NCI-H2107 (cell line): ENCODE measurements at places on chromosomes 12 and 14.

GRCh38 chr12:4802841-4803240, 82.6 kb downstream of the GALNT8 start:
- DNase-seq: no peak

DNA sequence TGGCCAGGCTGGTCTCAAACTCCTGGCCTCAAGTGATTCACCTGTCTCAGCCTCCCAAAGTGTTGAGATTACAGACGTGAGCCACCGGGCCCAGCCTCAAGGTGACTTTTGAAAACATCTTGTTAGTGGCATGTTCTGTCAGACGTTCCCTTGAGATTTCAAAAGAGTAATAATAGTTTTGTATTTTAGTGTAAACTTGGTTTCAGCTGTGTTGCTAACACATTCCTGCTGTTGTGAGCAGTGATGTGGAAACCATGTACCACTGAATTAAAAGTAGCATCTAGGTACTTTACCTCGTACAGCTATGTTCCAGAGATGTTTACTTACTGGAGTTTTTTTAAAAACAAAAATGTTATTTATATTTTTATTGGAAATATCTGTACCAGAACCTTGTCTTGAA, 111.3 kb downstream of the AEBP2 start:
- DNase-seq: no peak

GRCh38 chr14:39268393-39268792, 34.7 kb downstream of the MIA2 start:
- DNase-seq: peak; percentile 57

- DNase-seq: no peak
Measured at GRCh38 chr12:89919241-89919906, 210.7 kb upstream of the ATP2B1 start.

DNA sequence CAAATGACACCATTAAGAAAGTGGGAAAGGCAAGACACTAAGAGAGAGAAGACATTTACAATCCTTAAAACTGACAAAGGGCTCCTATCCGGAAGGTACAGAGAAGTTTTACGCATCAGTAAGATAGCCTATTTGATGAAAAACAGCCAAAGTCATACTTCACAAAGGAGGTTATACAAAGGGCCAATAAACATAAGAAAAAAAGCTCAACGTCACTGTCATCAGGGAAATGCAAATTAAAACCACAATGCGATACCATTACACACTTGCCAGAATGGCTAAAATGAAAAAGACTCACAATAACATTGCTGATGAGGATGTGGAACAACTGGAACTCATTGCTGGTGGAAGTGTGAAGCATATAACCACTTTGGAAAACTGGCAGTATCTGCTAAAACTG, 168.6 kb upstream of the FAR2 start:
- no peak for DNase-seq

- DNase-seq: no peak
Measured at GRCh38 chr14:68762953-68763764, 29.7 kb downstream of the ZFP36L1 start.

- no peak for DNase-seq
Measured at GRCh38 chr14:32004300-32004699, 72.8 kb upstream of the ARHGAP5 start.

DNA sequence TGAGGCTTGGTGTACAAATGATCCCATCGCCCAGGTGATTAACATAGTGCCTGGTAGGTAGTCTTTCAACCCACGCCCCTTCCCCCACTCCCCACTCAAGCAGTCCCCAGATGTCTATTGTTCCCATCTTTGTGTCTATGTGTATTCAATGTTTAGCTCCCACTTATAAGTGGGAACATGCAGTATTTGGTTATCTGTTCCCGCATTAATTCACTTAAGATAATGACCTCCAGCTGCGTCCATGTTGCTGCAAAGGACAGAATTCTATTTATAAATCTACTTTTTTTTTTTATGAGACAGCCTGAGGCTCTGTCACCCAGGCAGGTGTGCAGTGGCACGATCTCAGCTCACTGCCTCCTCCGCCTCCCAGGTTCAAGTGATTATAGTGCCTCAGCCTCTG, 15.7 kb downstream of the SPX start:
- DNase-seq: no peak

DNA sequence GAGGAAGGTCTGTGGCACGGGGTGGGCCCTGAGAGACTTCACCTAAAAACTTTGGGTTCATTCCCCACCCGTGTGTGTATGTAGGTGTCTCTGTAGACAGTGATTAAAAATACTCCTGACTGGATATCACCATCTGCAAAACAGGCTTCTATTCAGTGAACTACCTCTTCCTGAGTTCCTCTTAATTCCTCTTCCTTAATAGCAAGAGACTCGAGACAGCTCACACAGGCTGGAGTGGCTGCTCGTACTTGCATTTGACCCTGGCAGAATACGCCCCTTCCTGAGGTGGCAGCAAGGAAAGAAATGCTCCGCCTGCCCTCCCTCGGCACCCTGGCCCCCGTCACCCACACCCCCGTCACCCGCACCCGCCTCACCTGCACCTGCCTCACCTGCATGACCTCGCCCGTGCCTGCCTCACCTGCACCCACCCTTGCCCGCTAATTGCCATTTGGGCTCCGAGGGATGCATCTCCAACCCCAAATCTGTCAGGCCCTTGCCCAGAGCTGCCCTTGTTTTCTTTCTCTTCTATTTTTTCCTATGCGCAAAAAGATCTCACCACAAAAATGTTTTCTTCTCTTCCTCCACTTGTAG, 90.0 kb downstream of the FBXL14 start:
- DNase-seq: peak; percentile 7

DNA sequence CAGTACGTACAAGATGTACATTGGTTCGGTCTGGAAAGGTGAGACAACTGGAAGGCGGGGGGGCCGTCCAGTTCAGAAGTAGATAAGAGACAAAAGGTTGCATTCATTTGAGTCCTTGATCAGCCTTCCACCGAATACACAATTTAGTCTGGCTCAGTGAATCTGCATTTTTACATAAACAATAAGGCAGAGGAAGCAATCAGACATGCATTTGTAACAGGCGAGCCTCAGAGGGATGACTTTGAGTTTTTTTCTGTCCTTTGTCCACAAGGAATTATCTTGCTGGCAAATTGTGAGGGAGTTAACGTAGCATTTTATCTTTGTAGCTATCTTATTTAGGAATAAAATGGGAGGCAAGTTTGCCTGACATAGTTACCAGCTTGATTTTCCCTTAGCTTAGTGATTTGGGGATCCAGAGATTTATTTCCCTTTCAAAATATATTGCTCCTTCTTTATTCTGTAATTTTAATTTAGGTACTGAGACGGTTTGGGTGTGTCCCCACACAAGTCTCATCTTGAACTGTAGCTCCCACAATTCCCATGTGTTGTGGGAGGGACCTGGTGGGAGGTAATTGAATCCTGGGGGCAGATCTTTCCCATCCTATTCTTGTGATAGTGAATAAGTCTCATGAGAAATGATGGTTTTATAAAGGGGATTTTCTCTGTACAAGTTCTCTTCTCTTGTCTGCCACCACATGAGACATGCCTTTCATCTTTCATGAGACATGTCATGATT, 59.4 kb downstream of the TESPA1 start:
- no peak for DNase-seq
